ENCODE measurements at places on chromosomes 5 and 9.

GRCh38 chr9:76759732-76760131, 4.5 kb upstream of the PCA3 start:
- DNase-seq = no peak

DNA sequence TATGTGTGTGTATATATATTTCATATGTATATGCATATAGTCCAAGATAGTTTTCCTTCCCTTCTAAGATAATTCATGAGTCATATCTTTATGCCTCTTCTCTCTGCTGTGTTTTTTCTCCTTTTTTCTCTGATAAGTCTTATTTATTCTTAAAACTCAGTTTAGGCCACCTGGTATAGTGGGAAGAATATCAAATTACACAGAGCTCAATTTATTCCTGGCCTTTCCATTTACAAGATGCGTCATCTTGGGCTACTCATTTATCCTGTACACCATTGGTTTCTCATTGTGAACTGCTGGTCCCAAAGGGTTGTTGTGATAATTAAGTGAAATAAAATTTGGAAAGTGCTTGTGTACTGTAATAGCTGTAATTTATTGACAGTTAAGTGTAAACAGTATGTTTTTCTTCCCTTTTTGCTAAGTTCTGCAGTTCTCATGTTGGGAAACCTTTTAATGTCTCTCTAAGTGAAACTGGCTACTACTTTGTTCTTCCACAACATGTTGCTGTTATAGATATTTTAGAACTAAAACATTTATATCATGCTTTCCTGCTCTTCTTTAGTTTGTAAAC, 19.4 kb downstream of the CCDC171 start:
- DNase-seq = no peak

- no peak for DNase-seq
Measured at GRCh38 chr5:68544648-68545552, 329.3 kb downstream of the PIK3R1 start.

DNA sequence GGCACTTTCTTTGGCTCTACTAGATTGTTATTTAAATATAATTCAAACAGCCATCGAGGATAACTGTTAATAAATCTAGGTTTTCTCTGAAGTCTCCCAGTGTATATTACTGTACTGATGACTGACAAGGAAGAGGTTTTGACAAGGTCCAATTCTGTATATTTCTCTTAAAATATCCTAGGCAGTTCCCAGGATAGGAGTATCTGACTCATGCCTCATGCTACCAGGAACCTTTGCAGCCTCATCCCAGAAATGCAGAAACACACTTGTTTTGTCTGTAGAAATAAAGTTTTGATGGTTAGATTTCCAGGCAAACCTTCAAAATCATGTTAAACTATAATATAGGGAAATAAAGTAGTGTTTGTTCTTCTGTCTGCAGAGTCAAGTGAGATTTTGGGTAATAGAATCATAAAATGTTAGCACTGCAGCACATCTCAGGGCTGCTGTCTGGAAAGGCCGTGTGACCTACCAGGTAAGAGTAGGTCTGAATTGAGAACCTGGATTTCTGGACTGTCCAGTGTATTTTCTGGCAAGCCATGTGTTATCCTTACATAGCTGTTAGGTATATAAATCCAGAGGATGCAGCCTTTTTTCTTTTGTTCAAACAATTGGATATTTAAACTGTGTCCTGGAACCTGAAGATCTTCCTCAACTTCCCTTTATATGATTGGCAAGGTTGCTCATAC, 8.3 kb downstream of the UBE2D2 start:
- no peak for DNase-seq

- DNase-seq = no peak
Measured at GRCh38 chr9:36504156-36504555, 68.5 kb upstream of the MELK start.

GRCh38 chr5:171794470-171794960, 8.9 kb downstream of the SMIM23 start:
- DNase-seq = peak; percentile 24

DNA sequence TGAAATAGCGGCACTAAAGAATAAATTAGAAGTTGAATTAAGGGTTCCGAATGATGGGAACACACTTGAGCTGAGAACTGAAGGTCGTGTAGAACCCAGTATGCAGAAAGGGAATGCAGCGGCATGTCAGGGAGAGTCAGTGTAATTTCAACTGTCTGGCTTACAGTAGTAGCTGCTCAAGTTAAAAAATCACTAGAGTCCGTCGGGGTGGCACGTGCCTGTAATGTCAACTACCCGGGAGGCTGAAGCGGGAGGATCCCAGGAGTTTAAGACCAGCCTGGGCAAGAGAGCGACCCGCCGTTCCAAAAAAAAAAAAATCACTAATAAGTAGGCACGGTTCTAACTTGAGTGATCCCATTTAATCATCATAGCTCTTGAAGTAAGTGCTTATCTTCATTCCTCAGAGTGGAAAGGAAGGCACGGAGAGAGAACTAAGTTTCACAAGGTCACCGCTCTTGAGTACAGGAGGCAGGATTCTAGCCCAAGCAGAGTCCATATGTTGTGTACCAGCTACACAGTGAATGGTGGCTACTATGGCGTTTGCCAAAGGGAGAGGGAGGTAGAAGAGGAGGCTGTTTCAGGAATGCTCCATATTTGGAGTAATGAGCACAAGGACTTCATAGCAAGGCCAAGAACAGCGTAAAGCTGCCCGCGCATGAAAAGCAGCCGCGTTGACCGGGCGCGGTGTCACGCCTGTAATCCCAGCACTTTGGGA, 831 bp downstream of the RMRP start:
- no peak for DNase-seq

DNA sequence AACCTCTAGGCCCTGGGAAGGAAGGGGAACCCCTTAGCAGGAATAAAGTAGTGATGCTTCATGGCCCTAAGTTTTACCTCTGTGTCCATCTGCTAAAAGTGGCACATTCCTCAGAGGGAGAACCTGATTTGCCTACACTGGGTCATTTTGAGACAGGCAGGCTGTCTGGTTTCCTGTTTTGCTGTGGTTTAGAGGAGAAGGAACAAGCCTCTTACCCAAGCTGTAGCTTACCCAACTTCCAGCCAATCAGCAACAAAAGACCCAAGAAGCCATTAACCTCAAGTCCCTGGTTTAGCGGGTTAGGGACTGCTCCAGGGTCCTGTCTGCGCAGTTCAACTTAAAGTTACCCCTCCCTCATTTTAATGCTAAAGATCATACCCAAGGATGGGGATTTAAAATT, 411.0 kb downstream of the MAT2B start:
- DNase-seq = peak; percentile 91

- no peak for DNase-seq
Measured at GRCh38 chr5:43639566-43639965, 36.6 kb downstream of the NNT start.

GRCh38 chr9:82555431-82556051, 507.4 kb downstream of the RASEF start:
- no peak for DNase-seq
